ENCODE measurements at places on chromosomes 5 and 9. TPM values are rescaled to one million over a fixed set of nuclear protein-coding genes. Genes with fewer than 3 reads are reported as not detected.

DNA sequence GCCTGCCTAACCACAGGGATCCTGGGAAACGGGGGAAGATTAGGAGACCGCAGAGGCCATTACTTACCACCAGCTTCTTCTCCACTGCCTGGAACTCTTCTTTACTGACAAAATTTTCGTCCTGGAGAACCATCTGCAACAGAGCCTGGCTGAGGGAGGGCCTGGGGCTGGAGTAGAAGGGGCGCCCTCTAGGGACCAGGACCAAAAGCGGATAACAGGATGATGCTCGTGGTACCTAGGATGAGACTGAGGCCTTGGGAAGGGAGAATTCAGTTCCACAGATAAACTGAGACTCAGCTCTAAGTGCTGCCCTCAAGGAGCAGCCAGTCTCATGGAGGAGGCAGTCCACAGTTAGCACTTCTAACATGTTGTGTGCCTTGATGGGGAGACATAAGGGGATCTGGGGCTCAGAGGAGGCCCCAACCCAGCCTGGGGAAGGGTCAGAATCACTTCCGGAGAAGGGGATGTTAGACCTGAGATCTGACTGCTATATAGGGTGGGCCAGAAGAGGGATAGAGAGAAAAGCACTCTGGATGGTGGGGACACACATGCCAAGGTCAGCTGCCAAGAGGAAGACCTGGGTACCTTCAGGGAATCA lies 1.2 kb downstream of the SPATA24 start:
- H3K4me3 ChIP-seq = peak overlapping the region; percentile 96
- H3K27ac ChIP-seq = peak overlapping the region; percentile 100
- DNase-seq = no peak
- peaks cover 25% of the 10 kb centered on the region for H3K4me1 ChIP-seq
- peaks cover 1% of the 10 kb centered on the region for H3K27me3 ChIP-seq

- no peak overlapping the region for H3K4me3 ChIP-seq
- DNase-seq = no peak
- H3K27ac ChIP-seq = peak overlapping the region; percentile 7
- H3K36me3 ChIP-seq = no peaks in the 10 kb centered on the region
Observed at GRCh38 chr9:133880851-133881661, 111.1 kb downstream of the VAV2 start.

Gene FOXD4L5
- 0.18 TPM for total RNA-seq

Gene TEK
- total RNA-seq = 3.5 TPM

- H3K27ac ChIP-seq = peak overlapping the region; percentile 64
- H3K4me3 ChIP-seq = no peak overlapping the region
- H3K27me3 ChIP-seq = no peaks in the 10 kb centered on the region
- DNase-seq = peak; percentile 74
- H3K36me3 ChIP-seq = no peaks in the 10 kb centered on the region
- peaks cover 26% of the 10 kb centered on the region for H3K4me1 ChIP-seq
Observed at GRCh38 chr5:91206734-91207133, 176.4 kb downstream of the ARRDC3 start.

Gene FOCAD
- total RNA-seq = 46.7 TPM

Gene GOLM1
- total RNA-seq = 33.4 TPM

Gene HEMGN
- not detected for total RNA-seq

DNA sequence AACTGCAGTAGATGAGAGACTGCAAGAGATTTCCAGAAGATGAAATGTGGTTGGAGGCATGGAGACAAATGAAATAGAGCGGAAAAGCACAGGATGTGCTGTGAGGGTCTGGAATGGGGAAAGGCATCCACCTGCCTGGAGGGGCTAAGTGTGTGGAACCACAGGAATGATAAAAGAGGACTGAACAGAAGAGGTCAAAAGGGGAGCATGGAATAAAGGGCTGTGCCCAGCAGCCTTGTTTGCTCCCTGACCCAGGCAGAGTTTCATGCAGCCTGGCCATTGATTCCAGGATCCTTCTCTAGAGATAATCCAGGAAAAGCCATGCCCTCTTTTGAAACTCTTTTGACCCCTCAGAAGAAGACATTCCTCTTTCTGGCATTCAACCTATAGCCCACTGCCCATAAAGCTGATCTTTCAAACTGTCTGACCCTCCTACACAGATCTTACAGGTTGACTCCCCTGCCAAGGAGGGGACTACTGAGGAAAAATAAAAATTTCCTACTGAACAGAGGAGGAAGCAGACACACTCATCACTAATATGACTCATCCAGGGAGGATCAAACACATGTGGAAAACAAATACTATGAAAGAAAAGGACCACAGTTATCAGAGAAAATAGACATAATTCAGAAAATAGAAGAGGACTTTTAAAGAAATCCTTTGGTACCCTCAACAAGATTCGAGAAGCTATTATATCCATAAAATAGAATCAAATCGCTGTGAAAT lies 273.5 kb upstream of the PCSK5 start:
- no peaks in the 10 kb centered on the region for H3K27me3 ChIP-seq
- DNase-seq = no peak
- H3K36me3 ChIP-seq = 0 out of 2 replicates have a peak, but pooled peaks cover 4% of the 10 kb centered on the region
- no peak overlapping the region for H3K27ac ChIP-seq

- no peak overlapping the region for H3K4me3 ChIP-seq
- peaks cover 63% of the 10 kb centered on the region for H3K4me1 ChIP-seq
- H3K36me3 ChIP-seq = no peaks in the 10 kb centered on the region
- DNase-seq = peak; percentile 55
- H3K27me3 ChIP-seq = peaks cover 3% of the 10 kb centered on the region
- H3K27ac ChIP-seq = peak overlapping the region; percentile 65
Observed at GRCh38 chr9:13939134-13939533, 374.8 kb downstream of the NFIB start.

Gene FYB1
- 0.42 TPM for total RNA-seq

DNA sequence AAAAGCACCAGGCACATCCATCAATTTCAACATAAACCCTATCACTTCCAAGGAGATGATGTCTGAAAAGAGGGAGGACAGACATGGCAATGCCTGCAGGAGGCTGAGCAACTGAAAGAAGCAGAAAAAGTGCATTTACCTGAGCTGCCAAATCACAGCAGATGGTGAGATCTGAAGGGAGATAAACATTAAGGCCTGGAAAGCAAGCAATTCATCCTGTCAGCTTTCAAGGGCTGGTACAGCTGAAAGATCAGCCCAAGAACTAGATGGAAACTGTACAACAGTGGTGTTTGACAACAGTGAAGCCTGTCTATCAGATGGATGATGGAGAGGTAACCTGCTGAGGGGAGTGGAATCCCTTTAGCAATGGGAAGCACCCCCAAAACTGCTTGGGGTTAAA lies 433.2 kb upstream of the ZNF608 start:
- H3K27ac ChIP-seq = no peak overlapping the region
- no peak for DNase-seq
- H3K4me1 ChIP-seq = no peaks in the 10 kb centered on the region
- H3K27me3 ChIP-seq = peaks cover 5% of the 10 kb centered on the region
- no peaks in the 10 kb centered on the region for H3K36me3 ChIP-seq

DNA sequence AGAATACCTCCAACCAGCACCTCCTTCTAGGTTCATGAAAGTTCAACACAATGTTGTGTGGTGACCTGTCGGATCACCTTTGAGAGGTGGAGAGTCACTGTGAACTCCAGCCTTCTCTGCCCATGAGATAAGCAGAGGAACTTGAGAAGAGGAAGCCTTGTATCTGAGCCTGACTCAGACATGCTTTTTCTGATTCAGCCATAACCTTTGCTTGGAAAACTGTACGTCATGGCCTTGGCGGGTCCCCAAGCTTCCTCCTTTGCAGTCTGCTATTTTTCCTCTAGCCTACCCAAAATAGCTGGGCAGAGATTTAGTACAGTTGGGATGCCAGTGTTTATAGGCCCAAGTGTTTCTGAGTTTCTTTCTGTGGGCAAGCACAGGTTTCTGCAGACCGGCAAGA lies 274.7 kb downstream of the CETN3 start:
- no peak overlapping the region for H3K4me3 ChIP-seq
- H3K4me1 ChIP-seq = no peaks in the 10 kb centered on the region
- no peaks in the 10 kb centered on the region for H3K36me3 ChIP-seq
- H3K27ac ChIP-seq = no peak overlapping the region
- no peak for DNase-seq

DNA sequence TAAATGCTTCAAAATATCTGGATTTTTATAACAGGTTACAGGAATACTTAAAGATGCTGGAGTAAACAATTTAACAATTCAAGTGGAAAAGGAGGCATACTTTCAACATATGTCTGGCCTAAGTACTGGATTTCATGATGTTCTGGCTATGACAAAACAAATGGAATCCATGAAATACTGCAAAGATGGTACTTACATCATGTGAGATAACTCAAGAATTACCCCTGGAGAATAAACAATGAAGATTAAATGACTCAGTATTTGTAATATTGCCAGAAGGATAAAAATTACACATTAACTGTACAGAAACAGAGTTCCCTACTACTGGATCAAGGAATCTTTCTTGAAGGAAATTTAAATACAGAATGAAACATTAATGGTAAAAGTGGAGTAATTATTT lies 35.6 kb downstream of the SLC30A5 start:
- peak; percentile 71 for DNase-seq
- peaks cover 10% of the 10 kb centered on the region for H3K4me1 ChIP-seq
- H3K4me3 ChIP-seq = no peak overlapping the region
- no peaks in the 10 kb centered on the region for H3K27me3 ChIP-seq

Gene SOX30
- total RNA-seq = not detected

DNA sequence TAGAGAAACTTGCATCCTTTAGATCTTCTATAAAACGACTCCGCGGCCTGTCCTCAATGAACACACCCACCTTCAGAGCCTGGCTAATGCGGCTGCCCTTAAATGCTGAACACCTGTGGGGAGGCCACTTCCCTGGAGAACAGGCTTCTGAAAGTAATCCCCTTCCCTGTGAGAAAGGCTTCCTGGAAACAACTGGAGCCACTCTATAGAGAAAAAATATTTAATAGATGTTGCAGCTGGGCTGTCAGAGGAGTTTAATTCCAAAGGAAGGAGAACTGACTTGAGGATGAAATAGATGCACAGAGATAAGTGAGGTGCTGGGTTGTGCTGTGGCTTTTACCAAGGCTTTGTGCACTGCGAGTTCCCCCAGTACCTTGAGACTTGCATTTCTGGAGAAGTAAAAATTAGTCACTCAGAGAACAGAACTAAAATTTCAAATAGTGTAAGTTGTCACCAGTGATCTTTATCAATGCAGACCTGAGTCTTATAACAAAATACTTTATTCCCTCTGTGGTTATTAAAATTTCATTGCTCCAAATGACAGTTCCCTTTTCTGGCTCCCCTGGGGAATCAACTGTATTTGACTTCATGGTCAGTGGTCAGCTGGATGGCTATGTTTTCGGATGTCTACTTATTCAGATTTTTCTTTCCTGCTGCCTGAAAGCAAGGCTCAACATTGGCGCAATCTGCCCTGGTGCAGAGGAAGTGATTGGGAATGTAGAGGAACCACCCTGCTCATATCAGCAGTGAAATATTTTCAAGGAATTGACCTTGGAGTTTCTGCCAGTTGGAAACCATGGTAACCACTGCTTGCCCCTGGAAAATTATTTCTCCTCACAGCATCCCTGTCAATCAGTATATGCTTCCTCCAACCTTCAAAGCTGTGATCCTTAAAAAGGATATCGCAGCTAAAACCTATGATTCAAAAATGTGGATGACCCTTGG lies 238.8 kb downstream of the SMARCA2 start:
- H3K27me3 ChIP-seq = peaks cover 15% of the 10 kb centered on the region
- H3K4me1 ChIP-seq = no peaks in the 10 kb centered on the region
- no peak overlapping the region for H3K27ac ChIP-seq
- no peak overlapping the region for H3K4me3 ChIP-seq
- no peak for DNase-seq
- no peaks in the 10 kb centered on the region for H3K36me3 ChIP-seq

GRCh38 chr5:111256128-111256527 lies 31.9 kb downstream of the CAMK4 start:
- no peak overlapping the region for H3K27ac ChIP-seq
- 0 out of 2 replicates have a peak, but pooled peaks cover 2% of the 10 kb centered on the region for H3K27me3 ChIP-seq
- H3K4me3 ChIP-seq = no peak overlapping the region
- no peaks in the 10 kb centered on the region for H3K36me3 ChIP-seq
- no peak for DNase-seq
- no peaks in the 10 kb centered on the region for H3K4me1 ChIP-seq

GRCh38 chr5:56615361-56616153 lies 199.8 kb upstream of the MAP3K1 start:
- DNase-seq = no peak
- H3K36me3 ChIP-seq = peaks cover 9% of the 10 kb centered on the region
- no peak overlapping the region for H3K4me3 ChIP-seq
- no peak overlapping the region for H3K27ac ChIP-seq
- peaks cover 20% of the 10 kb centered on the region for H3K4me1 ChIP-seq

Gene C6
- total RNA-seq = not detected

Gene CRHBP
- total RNA-seq = not detected

DNA sequence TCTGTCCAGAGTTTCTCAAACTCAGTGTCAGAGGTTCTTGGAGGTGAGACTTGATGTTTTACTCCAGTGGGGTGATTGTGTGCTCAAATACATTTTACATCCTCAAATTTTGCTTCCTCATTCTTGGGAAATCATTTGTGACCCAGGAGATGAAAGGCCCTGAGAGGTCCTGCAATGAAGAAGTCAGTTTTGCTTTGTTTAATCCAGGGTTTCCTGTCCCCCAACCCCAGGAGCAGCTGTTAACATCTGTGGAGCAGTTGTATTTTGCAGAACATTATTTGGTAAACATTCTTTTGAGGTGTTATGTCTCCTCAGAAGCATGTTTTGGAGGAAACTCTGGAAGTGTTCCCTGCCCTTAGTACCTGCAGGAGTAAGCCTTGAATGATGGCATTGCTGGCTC lies 59.8 kb downstream of the DAB2IP start:
- no peak overlapping the region for H3K4me3 ChIP-seq
- H3K27ac ChIP-seq = no peak overlapping the region
- H3K36me3 ChIP-seq = no peaks in the 10 kb centered on the region
- no peaks in the 10 kb centered on the region for H3K27me3 ChIP-seq

Gene FBP2
- total RNA-seq = not detected

Gene ADAMTSL2
- not detected for total RNA-seq

DNA sequence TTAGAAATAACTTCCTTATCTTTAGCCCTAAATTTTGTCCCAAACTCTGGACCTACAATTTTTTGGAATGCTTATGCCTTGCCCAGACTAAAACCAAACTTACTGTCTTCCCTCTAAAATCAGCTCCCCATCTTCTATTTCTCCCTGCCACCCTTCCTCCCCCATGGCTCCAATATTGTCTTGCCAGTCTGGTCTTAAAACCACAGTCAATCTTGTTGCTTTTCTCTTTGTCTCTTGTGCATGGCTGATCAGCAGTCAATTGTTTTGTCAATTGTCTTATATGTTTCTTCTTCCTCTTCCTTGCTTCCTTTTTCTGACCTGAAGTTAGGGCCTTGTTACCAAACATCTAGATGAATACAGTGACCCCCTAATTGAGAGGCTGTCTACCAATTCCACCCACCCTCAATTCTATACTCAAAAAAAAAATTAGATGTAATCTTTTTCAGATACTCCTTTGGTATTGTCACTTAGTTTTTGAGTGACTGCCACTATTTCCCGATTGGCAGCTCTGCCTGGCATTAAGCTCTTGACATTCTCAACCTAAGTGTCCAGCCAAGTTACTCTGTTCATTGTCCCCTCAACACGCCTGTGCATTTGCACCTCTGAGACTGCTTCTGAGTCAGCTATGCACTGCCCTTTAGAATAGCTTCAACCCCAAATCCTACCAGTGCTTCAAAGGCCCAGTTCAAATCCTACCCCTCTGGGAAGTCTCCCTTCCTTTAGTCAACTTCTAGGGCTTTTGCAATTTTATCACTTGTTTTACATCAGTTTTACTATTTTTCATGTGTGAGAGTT lies 2.5 kb downstream of the PDCD1LG2 start:
- H3K27me3 ChIP-seq = peaks cover 3% of the 10 kb centered on the region
